ENCODE measurements at places on chromosomes 6 and 20. TPM values are rescaled to one million over a fixed set of nuclear protein-coding genes. Genes with fewer than 3 reads are reported as not detected.

Gene C20orf204
- total RNA-seq, result 0.54 TPM

Gene HLA-DPB1
- not detected for total RNA-seq

Gene DEFB124
- total RNA-seq, result not detected

Gene DEFB110
- not detected for total RNA-seq

Gene NHSL1
- total RNA-seq, result 4.1 TPM

Gene ADTRP
- 0.71 TPM for total RNA-seq

Gene B3GALT4
- 0.66 TPM for total RNA-seq

Gene CLVS2
- 0.08 TPM for total RNA-seq

Gene APOM
- 3.5 TPM for total RNA-seq

Gene SMAP1
- total RNA-seq, result 17.0 TPM

Gene NOL4L
- 11.7 TPM for total RNA-seq

Gene ASIP
- total RNA-seq, result not detected

Gene DLL1
- 0.21 TPM for total RNA-seq

Gene LAMA2
- 0.68 TPM for total RNA-seq

Gene DOK5
- total RNA-seq, result not detected

Gene GINS1
- 32.8 TPM for total RNA-seq

Gene RNF217
- 6.3 TPM for total RNA-seq

Gene RXRB
- 21.7 TPM for total RNA-seq

Gene MYB
- total RNA-seq, result 0.52 TPM

Gene WFDC10B
- total RNA-seq, result not detected

Gene BPI
- not detected for total RNA-seq

Gene CALHM4
- not detected for total RNA-seq

Gene BTN1A1
- not detected for total RNA-seq

Gene DDX43
- total RNA-seq, result not detected

Gene ULBP1
- 1.00 TPM for total RNA-seq

Gene CLPSL2
- 0.78 TPM for total RNA-seq

Gene HDDC2
- 90.9 TPM for total RNA-seq

Gene SLC22A16
- not detected for total RNA-seq

Gene EYS
- not detected for total RNA-seq

Gene KCNQ5
- total RNA-seq, result 1.2 TPM

Gene CPNE5
- total RNA-seq, result not detected

Gene PRL
- not detected for total RNA-seq

Gene SAMD3
- total RNA-seq, result not detected

Gene BPIFA1
- total RNA-seq, result not detected

Gene PHACTR3
- not detected for total RNA-seq

Gene SAMHD1
- total RNA-seq, result 7.4 TPM

Gene EEF1A2
- total RNA-seq, result 154 TPM

Gene NPBWR2
- not detected for total RNA-seq

Gene ID4
- 0.88 TPM for total RNA-seq

Gene TBCC
- total RNA-seq, result 15.4 TPM

Gene LY6G6D
- total RNA-seq, result not detected

Gene VEGFA
- 32.5 TPM for total RNA-seq

Gene OPN5
- total RNA-seq, result not detected

Gene BNIP5
- total RNA-seq, result not detected

Gene TAGAP
- total RNA-seq, result not detected

Gene TGM2
- 445 TPM for total RNA-seq

Gene SCP2D1
- total RNA-seq, result not detected

Gene HRH3
- total RNA-seq, result not detected

Gene HLA-DMA
- 3.4 TPM for total RNA-seq

Gene TFAP2A
- total RNA-seq, result 15.9 TPM

Gene PPP1R3G
- total RNA-seq, result 1.4 TPM

Gene OR2H1
- total RNA-seq, result not detected

Gene FAM83D
- 75.0 TPM for total RNA-seq

Gene FBXO9
- total RNA-seq, result 32.9 TPM

Gene THBS2
- total RNA-seq, result not detected

Gene SEC23B
- 60.0 TPM for total RNA-seq
